ENCODE measurements at places on chromosomes 12 and 14. TPM values are rescaled to one million over a fixed set of nuclear protein-coding genes. Genes with fewer than 3 reads are reported as not detected.

RARG gene
- 29.4 TPM for total RNA-seq

CMA1 gene
- total RNA-seq: not detected

DPY19L2 gene
- total RNA-seq: 1.7 TPM

GARIN6 gene
- not detected for total RNA-seq

REP15 gene
- total RNA-seq: 0.49 TPM

B4GALNT3 gene
- total RNA-seq: 1.0 TPM

OR6C76 gene
- not detected for total RNA-seq

ERP27 gene
- total RNA-seq: not detected

CRACR2A gene
- 1.8 TPM for total RNA-seq

IQSEC3 gene
- 0.01 TPM for total RNA-seq

GLIPR1L1 gene
- not detected for total RNA-seq

TMED8 gene
- 6.7 TPM for total RNA-seq

TMEM120B gene
- 12.6 TPM for total RNA-seq

SLCO1B3 gene
- total RNA-seq: 19.4 TPM

ZC3H10 gene
- total RNA-seq: 2.8 TPM

PLEK2 gene
- total RNA-seq: 32.9 TPM

PLEKHG7 gene
- total RNA-seq: not detected

C1QL4 gene
- total RNA-seq: 6.0 TPM

CD163 gene
- not detected for total RNA-seq

TOMM20L gene
- total RNA-seq: not detected

CLEC2D gene
- total RNA-seq: 0.75 TPM

SLC5A8 gene
- total RNA-seq: not detected

NPAS3 gene
- total RNA-seq: not detected

C12orf50 gene
- not detected for total RNA-seq

CLEC4D gene
- not detected for total RNA-seq

EIF2S3B gene
- 0.52 TPM for total RNA-seq

TAS2R8 gene
- total RNA-seq: not detected

NINJ2 gene
- total RNA-seq: 0.66 TPM

SIX1 gene
- 9.3 TPM for total RNA-seq

AJUBA gene
- 40.3 TPM for total RNA-seq

CCDC184 gene
- total RNA-seq: 3.2 TPM

ISM2 gene
- 0.43 TPM for total RNA-seq

TSPAN19 gene
- total RNA-seq: not detected

KRT3 gene
- total RNA-seq: 0.05 TPM
